Stimulated activated CD8-positive, alpha-beta memory T cell treated with anti-CD3 and anti-CD28 coated beads, Interleukin-12 subunit alpha, Interleukin-12 subunit beta, amount 100 ng/mL, for 1 hour (primary cell): ENCODE measurements at places on chromosomes 4 and X.

- no peak for DNase-seq
Measured at GRCh38 chr4:42488114-42488513, 90.8 kb downstream of the SHISA3 start.

- DNase-seq: peak; percentile 20
Measured at GRCh38 chr4:145234091-145234706, 53.8 kb upstream of the OTUD4 start.

- DNase-seq: no peak
Measured at GRCh38 chrX:129997086-129997485, 14.7 kb downstream of the BCORL1 start.

DNA sequence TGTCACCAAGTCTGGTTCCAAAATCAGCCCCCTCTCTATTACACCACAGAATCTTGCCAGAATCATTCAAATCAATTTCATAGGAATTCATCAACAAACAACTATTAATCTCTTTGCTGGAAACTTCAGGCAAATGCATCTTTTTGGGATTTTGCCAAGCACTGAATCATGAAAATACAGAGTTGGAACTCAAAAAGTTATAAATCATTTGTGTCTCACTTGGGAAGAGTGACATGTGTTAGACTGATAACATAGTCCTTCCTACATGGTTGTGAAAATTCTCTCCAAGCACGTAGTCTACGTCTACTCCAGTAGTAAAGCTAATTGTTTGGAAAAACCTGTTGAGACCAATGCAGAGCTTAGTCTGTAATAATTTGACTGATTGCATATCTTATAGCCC, 19.0 kb downstream of the CXCL8 start:
- no peak for DNase-seq

DNA sequence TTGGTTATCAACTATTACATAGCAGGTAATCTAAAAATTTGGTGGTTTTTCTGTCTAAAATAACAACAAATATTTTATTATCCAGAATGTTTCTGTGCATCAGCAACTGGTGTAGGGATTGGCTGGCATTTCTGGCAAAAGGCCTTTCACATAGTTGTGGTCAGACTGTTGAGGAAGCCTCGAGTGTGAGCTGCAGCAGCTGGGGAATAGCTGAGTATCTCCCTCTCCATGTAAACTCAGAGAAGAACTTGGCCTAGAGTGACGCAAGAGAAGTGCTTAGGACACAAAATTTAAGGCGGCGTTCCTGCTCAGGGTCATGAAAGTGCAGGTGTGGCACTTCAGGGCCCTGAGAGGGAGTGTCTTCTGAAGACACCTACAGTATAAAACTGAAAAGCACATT, 558.9 kb downstream of the SPOCK3 start:
- no peak for DNase-seq

- no peak for DNase-seq
Measured at GRCh38 chr4:125520258-125520990, 205.7 kb downstream of the FAT4 start.

DNA sequence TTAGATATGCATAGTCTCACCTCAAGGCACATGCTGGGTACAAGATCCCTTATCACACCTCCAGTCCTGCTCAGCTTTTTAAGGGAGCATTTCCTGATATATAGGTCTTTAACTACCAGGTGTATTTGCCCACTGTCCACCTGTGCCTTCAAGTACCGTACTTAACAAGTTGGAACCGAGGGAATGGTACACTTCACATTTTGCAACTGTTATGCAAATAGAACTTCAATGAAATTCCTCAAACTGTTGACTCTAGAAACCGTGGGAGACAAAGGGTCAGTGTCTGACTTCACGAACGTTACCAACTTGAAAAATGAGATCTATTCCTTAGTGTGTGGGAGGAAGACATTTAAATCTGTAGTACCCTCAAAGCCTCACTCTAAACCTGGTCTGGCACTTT, 5.2 kb downstream of the TRIM2 start:
- DNase-seq: no peak

DNA sequence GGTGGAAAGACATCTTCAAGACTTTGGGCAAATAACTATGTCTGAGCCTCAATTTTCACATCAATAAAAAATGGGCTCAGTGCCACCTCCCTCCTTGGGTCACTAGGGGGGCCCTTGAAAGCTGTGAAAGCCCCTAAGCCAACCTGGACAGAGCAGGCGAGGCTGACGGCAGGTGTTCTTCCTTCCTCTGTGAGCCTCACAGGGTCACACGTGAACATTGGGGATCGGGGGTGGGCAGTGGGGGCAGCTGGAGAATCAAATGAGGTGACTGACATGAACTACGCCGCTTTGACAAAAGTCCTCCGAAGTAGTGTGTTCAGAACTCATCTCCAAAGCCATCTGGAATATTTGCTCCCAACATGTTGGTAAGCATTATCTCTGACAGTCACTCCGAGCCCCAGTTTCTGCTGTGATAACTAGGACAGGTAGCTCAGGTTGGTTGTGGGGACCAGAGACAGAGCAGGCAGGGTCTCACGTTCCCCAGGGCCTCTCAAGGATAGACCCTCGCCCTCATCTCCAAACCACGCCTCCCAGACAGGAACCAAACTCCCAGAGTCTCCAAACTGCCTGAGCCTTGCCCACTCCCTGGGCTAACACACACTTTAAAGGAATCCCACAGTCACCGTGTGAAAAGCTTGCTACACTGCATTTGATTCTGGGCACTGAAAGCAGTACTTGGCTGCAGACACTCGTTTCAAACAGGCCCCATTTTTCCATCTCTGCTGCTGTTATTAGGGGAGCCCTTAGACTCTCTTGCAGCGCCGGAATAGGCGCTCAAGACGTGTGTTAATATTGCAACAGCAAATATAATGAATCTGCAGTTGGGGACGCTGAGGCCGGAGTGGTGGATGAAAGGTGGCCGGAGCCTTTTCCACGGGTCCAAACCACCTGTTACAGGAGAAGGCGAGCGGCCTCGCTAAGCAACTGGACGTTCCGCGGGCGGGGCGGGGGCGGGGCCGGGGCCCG, 717 bp upstream of the WFS1 start:
- no peak for DNase-seq

GRCh38 chr4:56727150-56727549, 46.1 kb upstream of the HOPX start:
- no peak for DNase-seq

GRCh38 chr4:111847296-111848008, 297.8 kb upstream of the FAM241A start:
- DNase-seq: no peak

DNA sequence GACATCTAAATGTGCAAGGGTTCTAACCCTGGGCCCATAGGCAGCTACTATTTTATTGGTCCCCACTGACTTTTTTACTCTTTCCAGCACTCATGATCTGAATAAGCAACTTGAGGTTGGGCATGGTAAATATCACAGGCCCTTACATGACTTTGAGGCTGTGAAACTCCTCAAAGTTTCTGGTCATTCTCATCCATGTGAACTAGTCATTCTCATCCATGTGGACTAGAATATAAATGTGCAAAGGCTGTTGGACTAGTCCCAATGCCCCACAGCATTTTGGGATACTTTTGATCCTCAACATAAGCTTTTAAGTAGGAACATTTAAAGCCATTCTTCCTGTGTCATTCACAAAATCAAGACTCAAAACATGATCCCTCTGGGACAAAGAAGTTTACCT, 290.7 kb upstream of the PPARGC1A start:
- DNase-seq: no peak

- no peak for DNase-seq
Measured at GRCh38 chr4:142940425-142941330, 94.6 kb upstream of the INPP4B start.

GRCh38 chr4:147846318-147847155, 114.6 kb downstream of the ARHGAP10 start:
- no peak for DNase-seq

- DNase-seq: peak; percentile 4
Measured at GRCh38 chr4:87848622-87849351, 16.0 kb downstream of the MEPE start.

DNA sequence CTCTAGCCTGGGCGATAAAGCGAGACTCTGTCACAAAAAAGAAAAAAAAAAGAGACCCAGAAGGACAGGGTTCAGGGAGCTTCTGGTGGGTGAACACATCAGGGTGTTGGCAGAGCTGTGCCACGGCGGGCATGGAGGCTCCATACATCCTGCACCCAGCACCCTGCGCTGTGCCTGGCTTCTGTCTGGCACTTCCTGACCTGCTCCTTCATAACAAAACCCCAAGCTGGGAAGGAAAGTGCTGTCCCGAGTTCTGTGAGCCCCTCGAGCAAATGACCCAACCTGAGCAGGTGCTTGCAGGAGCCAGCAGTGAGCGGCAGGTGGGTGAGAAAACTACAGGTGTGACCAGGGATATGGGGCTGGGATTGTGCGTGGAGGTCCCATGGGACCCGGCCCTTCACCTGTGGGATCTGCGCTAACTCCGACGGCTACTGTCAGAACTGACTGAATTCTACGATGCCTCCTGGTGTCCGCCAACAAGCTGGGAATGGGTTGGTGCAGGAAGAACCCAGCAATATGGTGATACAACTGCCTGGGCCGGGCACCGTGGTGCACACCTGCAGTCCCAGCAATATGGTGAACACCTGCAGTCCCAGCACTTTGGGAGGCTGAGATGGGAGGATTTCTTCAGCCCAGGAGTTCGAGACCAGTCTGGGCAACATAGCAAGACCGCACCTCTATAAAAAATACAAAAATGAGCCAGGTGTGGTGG, 18.9 kb downstream of the ASMTL start:
- no peak for DNase-seq

DNA sequence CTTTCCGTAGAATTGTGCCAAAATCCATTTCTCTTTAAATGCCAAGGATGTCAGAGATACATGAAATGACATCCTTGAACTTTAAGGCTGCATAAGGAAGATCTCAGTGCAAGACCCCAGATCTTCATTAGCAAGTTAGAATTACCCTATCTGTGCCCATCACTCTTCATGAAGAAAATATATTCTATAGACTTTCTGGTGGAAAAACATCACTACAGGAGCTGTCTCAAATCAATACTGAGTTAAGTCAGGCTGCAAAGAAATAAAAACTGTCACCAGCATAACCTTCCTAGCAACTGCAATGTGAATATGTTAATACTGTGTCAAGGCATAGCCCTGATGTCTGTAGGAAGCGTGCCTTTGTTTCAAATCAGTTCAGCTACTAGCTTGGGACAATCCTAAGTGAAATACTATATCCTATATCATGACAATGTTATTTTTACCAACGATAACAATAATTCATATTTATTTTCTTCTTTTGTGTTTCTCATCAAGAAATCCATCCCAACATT, 173.3 kb downstream of the TBCK start:
- DNase-seq: no peak

DNA sequence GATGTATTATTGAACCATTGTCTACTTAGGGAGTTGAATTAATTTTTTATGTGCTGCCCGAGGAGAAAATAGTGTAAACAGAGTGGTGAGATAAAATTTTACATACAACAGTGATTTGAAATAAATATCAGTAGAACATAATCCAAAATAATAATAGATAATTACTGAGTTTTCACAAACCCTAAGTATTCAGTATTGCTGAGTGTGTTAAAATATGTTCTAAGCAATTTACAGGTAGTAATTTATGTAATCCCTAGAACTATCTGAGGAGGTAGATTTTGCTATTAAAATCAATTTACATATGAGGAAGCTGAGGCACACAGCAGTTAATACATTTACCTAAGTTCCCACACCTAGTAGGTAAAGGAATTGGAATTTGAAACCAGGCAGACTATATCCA, 134.7 kb upstream of the FAT1 start:
- no peak for DNase-seq

DNA sequence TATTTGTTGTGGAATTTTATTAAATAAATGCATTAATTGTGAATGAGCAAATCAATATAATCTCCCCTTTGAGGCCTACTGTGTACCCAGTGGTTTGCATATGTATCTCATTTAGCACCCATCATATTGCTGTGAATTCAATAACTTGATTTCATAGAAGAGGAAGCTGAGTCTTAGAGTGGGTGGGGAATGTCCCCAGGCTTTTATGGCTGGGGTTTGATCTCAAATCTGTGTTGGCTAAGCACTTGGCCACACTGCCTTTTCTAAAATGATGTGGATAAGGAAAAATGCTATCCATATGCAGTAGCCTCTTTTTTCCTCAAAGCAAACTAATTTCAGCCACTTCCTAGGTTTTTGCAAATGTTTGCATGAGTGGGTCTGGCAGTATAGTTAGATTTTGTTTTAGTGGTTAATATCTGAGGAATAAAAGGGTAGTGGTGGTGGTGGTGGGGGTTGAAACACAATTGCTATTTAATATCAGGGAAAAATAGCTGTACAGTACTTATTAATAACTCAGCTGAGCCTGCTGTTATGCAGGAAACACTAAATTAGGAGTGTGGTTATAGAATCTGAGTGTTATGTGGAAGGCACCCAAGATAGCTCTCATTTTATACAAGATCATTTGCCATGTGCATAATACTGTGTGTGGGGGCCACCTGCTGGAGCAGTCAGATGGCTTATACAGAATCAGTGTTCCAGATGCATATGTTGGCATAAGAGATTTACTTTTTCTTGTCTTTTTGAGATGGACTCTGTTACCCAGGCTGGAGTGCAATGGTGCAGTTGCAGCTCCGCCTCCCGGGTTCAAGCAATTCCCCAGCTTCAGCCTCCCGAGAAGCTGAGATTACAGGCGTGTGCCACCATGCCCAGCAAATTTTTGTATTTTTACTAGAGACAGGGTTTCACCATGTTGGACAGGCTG, 108.0 kb downstream of the TMEM131L start:
- DNase-seq: peak; percentile 49

GRCh38 chrX:97211070-97211469, 327.4 kb downstream of the RPA4 start:
- no peak for DNase-seq

DNA sequence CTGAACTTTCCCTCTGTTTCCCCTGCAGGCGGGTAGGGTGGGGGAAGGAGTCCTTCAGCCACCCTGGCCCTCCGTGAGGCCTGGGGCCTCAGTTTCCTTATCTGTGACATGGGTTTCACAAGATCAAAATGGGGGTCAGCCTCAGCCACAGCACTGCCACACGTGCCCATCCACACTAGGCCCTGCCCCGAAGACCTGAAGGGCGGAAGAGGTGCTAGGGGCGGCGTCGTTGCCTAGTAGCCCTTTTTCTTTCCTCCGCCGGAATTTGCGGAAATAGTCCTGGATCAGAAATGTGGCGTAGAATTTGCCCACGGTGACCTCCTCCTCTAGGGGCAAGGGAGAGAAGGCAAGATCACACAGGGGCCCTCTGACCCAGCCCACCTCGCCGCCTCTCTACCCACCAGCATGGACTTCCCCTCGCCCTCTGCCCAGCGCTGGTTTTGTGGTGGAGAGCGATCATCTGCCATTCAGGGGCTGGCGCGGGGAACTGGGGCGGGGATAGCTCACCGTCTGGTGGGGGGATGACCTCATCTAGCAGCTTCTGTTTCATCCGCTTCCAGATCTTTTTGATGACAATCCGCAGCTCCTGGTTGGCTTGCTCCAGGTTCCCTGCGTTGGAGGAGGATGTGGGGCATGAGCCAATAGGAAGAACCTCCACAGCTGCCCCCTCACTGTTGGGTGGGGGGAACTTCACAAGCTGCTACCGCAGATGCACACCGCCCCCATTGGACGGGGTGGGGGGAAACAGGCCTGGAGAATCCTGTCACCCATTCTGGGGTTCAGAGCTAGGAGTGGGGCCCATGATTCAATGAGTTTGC, 9.7 kb upstream of the SYP start:
- DNase-seq: no peak
